ENCODE measurements at places on chromosomes 5 and 9.

DNA sequence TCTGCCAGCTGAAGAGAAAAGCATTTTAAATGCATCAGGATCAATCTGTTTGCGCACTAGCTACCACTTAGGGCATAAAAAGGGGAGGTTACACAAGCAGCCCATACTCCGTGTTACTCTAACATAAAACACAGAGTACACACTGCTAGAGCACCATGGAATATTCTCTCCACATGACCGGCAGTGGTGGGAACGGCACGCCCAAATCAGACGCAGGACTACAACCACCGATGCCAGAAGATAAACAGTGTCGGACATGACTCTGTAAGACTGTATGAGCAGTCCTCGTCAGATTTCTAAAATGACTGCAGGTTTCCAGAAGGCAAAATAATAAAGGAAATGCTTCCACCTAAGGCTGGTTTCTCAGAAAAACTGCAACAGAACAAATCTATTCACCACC, 40.0 kb downstream of the CDK5RAP2 start:
- DNase-seq: no peak

GRCh38 chr5:74200560-74200959, 440.0 kb downstream of the ENC1 start:
- no peak for DNase-seq

DNA sequence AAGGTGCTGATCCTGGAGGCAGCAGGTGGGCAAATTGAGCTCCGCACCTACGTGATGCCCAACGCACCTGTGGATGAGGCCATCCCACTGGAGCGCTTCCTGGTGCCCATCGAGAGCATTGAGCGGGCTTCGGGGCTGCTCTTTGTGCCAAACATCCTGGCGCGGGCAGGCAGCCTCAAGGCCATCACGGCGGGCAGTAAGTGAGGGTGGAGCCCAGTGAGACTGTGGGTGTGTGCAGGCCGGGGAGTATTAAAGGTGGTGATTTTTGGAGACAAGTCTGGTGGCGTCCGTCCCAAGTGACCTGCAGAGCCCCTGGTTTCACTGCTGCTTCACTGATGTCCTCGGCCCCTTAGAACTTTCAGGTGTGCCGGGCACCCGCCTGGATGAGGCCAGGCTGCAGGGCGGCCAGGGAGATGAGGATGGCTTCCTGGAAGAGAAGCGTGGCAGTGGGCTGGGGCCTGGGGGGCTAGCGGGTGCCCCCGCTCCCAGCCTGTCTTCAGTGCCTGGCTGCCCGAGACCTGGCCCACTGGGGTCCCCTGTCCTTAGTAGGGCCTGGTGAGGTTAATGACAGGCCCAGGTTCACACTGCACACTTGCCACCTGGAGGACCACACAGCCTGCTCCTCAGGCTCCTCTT, 4.2 kb downstream of the ENDOG start:
- DNase-seq: no peak

GRCh38 chr5:140108093-140109017, 5.6 kb upstream of the PURA start:
- no peak for DNase-seq

- DNase-seq: no peak
Measured at GRCh38 chr5:114935490-114935889, 234.2 kb downstream of the TRIM36 start.

DNA sequence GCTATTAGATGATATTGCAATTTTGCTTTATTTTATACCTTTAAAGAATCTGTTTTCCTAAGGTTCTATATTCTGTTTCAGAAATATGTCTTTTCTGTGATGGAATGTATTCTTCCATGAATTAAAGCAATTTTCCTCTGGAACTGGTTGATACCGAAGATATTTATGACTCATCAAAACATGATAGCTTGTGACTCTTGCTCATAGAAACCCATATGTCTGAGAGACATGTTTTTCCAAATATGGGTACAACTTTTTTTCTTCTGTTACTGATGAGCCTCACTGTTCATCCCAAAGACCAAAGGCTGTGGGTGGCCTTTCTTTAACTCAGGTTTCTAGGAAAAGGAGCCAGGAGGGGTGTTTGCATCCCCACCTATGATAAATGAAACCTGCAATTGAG, 126.1 kb upstream of the PAPPA start:
- no peak for DNase-seq

- DNase-seq: peak; percentile 56
Measured at GRCh38 chr5:107294211-107294550, 376.6 kb downstream of the EFNA5 start.

DNA sequence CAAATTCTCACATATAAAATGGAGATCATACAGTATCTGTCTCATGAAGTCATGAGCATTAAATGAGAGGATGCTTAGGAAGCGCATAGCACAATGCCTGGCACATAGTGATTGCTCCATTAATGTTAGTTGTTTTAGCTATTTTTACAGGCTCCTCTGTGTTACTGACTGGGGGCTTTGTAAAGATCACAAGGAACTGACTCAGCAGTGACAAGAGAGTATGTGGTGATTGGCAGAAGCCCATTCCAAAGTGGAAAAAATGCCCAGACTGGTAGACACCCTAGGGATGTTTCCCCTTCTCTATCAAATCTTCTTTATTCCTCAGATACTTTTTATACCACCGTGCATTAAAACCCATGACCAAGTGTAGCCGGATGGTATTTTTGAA, 33.5 kb downstream of the ABLIM3 start:
- DNase-seq: no peak

DNA sequence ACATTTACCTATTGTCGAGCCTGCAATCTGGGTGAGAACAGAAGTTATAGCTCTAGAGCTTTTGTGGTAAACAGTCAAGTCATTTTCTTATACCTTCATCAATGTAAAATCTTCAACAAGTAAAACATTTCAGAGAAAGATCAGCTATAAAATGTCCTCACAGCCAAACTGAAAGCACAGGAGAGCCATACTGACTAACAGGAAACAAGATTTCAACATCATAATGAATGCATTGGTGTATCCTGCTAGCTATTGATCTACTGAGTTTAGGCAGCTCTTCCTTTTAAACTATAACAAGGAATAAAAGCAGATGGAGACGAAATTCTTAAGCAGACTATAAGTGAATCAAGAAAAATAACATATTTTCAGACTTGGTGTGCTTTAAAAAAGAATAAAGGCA, 1522.9 kb upstream of the WWC1 start:
- no peak for DNase-seq

DNA sequence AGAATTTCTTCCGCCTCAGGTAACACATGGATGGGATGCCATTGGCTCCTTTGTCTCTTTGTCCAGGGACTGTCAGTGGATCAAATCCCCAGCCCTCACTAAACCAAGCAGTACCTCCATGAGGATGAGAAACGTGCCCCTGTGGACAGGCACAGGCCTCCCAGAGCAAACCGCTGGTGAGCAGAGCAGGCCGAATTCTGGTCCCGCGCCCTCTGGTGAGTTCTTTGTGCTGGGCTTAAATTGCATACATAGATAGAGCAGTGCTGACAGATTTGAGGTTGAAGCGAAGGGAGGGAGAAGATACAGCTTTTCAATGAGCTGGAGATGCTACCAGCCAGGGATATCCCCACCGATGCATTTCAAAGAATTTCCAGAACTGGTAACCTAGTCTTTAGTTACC, 143.8 kb downstream of the HSD17B3 start:
- DNase-seq: no peak

- DNase-seq: no peak
Measured at GRCh38 chr9:95105519-95106287, 211.8 kb downstream of the FANCC start.

DNA sequence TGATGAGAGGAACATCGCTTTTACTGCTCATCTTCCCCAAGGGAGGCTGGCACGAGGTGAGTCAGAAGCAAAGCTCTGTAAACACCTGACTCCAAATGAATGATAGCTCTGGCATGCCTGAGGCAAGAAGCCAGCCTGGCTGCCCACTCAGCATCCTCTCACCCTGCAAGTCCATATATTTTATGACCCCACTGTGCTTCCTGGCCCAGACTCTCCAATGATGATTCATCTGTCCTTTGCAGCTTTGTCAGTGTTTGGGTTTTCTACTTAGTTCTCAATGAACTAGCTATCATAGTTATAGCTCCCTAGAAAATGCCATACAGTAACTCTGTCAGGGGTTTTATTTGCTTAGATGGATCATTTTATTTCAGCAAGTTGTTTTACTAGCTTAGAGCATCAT, 52.1 kb upstream of the FSTL4 start:
- DNase-seq: no peak

GRCh38 chr5:148957591-148958202, 105.2 kb downstream of the SH3TC2 start:
- DNase-seq: peak; percentile 5

GRCh38 chr5:73446631-73447529, 1.7 kb downstream of the FOXD1 start:
- DNase-seq: no peak

GRCh38 chr5:90807496-90807895, 248.9 kb downstream of the ADGRV1 start:
- no peak for DNase-seq

- no peak for DNase-seq
Measured at GRCh38 chr9:114486205-114486963, 18.9 kb downstream of the WHRN start.

GRCh38 chr5:159515909-159516415, 185.7 kb upstream of the IL12B start:
- peak; percentile 52 for DNase-seq

DNA sequence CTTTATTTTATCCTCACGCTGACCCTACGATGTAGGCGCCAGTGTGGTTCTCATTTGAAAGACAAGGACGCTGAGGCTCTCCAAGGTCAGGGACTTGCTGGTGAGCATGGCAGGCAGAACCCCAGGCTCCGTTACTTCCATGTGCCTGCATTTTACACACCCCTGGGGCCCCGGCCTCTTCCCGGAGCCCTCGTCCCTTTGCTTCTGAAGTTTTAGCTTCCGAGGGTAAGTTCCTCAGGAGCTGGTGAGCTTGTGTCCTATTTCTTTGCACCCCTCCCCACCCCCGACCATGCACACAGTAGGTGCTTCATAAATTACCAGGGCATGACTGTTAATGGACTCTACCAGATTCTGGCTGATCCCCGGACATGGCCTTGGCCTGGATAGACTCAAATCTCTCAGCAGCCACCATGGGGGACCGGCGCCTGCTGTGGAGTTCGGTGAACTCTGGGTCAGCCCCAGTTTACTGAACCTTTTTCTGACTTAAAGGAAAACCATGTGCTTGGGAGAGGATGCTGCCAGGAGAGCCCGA, 59.3 kb upstream of the RNU6ATAC start:
- no peak for DNase-seq

DNA sequence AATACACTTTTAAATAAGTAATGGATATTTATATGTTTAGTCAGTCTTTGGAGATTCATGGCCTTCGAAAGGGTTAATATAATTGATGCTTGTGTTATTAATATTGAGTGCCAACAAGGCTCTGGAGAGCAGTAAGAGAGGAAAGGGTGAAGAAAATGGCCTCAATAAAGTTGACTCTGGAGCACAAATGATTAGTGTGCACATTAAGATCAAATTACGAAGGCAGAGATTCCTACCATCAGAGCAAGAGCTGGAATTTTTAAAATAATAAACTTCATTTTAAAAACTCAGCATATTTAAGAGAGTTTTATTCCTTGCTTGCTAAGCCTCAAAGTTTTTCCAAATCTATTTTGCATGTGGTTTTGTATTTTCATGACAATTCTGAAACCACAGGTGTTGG, 14.8 kb downstream of the SLC44A1 start:
- DNase-seq: no peak

DNA sequence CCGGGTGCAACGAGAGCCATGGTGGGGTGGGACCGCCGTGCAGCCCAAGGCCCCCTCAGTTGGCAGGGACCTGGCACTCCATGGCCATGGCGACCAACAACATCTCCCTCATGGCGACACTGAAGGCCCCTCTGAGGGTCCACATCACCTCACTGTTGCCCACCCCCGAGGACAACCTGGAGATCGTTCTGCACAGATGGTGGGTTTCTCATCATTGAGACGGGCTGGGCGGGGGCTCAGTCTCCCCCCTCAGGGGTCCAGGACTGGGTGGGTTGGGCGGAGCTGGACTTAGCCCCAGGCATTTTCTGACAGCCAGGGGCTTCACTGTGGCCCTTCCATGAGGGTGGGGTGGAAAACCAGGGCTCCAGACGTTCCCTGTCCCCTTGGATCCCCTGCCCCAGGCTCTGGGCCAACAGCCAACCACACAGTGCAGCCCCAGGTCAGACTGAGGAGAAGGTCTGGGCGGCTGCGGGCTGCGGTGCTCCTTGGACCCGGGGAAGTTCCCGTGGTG, 734 bp downstream of the PAEP start:
- no peak for DNase-seq

DNA sequence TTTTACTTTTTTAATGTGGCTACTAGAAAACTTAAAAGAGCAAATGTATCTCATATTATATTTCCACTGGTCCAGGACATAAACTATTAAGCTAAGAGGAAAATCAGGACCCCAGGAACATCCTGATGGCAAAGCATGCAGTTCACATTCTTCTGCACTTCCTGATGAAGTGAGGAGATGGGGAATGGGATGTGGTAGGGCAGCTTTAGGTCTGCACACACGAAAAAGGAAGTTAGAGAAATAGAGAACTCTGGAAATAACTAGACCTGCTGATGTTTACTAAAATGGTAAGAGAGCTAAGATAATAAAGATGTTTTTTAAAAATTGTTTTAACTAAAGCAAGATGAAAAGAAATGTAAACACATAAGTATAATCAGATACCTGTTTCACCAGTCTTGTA, 39.7 kb upstream of the NIPBL start:
- peak; percentile 50 for DNase-seq

- DNase-seq: peak; percentile 47
Measured at GRCh38 chr9:137222190-137223077, at the start of gene RNF208. Gene RNF208, minus strand, starts transcription at chr9:137222240. Its CDS starts 1,028 bp downstream, at chr9:137221212.

GRCh38 chr5:97531549-97531948, 348.5 kb upstream of the RIOK2 start:
- DNase-seq: no peak

GRCh38 chr5:155512329-155512728, 498.8 kb downstream of the KIF4B start:
- DNase-seq: no peak

GRCh38 chr5:112310746-112311145, 108.3 kb downstream of the EPB41L4A start:
- no peak for DNase-seq

DNA sequence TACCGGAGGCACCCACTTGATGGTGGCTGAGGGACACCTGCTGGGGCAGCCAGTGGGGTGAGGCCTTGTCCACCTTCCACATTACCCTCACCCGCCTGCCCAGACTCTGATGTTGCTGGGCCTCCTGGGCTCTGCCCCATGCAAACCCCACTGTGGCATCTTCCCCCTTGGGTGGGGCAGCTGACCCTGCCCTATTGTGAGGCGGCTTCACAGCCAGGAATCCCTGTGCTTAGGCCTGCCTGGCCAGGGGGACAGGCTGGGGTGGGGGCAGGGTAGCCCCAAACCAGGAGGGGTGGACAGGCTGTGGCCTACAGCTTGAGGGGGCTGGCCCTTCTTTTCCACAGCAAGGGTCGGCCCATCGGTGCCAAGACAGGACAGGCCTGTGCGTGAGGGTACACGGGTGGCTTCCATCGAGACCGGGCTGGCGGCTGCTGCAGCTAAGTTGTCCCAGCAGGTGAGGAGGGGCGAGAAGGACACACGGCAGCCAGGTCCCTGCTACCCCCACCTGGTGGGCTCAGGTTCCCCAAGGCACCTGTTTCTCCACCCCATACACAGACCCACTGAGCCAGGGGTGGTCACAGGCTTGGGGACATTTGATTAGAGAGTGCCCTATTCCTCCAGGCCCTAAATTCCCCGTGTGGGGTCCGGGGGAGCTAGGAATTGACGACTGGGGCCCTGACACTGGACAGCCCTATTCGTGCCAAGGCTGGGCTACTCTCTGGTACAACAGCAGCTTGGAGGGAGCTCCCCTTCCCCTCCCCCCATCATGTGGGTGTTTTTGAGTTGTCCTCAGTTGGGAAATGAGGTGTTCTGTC, 99.2 kb downstream of the PHF2 start:
- DNase-seq: no peak

Measured in CD14-positive monocyte (primary cell).